ENCODE measurements at places on chromosomes 6 and 20.

GRCh38 chr6:17036065-17036393 lies 65.8 kb upstream of the STMND1 start:
- H3K27ac ChIP-seq: no peak overlapping the region
- no peak for DNase-seq
- H3K36me3 ChIP-seq: no peaks in the 10 kb centered on the region
- H3K4me3 ChIP-seq: no peak overlapping the region
- no peaks in the 10 kb centered on the region for H3K27me3 ChIP-seq

GRCh38 chr20:25081065-25081729 lies 744 bp downstream of the VSX1 start:
- H3K27me3 ChIP-seq: peaks cover 91% of the 10 kb centered on the region
- peaks cover 9% of the 10 kb centered on the region for H3K4me1 ChIP-seq
- H3K4me3 ChIP-seq: no peak overlapping the region
- no peak overlapping the region for H3K27ac ChIP-seq
- H3K36me3 ChIP-seq: no peaks in the 10 kb centered on the region
- peak; percentile 30 for DNase-seq

DNA sequence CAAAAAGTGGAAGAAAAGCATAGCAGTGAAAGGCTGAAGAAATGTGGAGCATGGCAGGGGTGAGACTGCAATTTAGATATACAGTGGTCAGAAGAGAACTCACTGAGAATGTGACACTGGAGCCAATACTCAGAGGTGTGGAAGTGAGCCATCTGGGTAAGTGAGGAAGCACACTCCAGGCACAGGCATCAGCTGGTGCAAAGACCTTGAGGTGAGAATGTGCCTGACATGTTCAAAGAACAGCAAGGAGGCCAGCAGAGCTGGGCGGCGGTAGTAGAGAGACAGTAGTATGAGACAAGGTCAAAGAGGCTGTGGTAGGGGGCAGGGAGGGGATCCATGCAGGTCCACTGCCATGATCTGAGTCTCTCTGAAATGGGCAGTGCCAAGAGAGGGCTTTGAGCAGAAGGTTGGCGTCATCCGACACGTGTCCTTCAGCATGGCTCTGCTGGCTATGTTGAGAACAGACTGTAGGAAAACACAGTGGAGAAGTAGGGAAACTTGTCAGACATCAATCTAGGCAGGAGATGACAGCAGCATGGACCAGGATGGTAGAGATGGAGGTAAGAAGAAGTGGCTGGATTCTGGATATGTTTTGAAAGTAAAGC lies 84.4 kb downstream of the PLCG1 start:
- no peak overlapping the region for H3K4me3 ChIP-seq
- peaks cover 33% of the 10 kb centered on the region for H3K4me1 ChIP-seq
- no peak for DNase-seq

DNA sequence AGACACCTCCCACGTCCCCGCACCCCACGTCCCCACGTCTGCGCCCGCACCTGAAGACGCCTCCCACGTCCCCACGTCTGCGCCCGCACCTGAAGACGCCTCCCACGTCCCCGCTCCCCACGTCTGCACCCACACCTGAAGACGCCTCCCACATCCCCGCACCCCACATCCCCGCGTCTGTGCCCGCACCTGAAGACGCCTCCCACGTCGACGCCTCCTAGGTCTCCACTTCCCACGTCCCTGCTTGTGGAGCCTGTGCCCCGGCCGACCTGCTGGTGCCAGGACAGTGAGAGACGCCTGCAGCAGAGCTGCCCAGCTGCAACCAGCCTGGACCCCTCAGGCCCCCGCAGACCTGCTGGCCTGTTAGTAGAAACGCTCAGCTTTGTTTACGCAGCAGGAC lies 22.6 kb downstream of the ANKRD60 start:
- peaks cover 8% of the 10 kb centered on the region for H3K4me1 ChIP-seq
- no peak overlapping the region for H3K27ac ChIP-seq
- no peaks in the 10 kb centered on the region for H3K36me3 ChIP-seq

DNA sequence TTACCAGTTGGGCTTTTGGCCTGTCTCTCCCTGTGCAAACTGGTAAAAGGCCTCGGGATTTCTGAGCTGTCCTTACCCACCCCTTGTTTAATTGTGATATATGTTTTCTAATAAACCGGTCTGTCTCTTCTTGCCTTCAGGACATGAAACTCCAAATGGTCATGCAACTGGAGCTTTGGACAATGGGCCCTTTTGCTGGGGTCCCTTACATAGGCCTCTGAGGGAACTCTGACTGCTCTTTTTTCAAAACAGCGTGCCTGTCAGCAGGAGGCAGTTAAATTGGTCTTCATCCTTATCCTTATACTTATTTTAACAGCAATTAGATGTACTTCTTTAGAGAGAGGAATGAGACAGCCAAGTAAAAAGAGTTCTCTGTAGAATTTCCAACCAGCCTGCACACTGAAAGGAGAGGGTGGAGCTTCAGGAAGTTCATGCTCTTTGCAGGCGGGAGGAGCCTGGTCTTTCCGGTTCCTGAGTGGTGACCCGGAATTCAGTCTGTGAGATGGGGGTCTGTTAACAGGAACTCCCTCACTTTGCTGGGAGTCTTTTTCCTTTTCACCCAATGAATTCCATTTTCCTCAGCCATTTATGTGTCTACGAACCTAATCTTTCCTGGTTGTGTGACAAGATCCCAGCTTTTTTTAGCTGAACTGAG lies 299.6 kb upstream of the GJE1 start:
- no peaks in the 10 kb centered on the region for H3K36me3 ChIP-seq
- no peaks in the 10 kb centered on the region for H3K4me1 ChIP-seq
- no peaks in the 10 kb centered on the region for H3K27me3 ChIP-seq
- no peak overlapping the region for H3K4me3 ChIP-seq
- DNase-seq: no peak

DNA sequence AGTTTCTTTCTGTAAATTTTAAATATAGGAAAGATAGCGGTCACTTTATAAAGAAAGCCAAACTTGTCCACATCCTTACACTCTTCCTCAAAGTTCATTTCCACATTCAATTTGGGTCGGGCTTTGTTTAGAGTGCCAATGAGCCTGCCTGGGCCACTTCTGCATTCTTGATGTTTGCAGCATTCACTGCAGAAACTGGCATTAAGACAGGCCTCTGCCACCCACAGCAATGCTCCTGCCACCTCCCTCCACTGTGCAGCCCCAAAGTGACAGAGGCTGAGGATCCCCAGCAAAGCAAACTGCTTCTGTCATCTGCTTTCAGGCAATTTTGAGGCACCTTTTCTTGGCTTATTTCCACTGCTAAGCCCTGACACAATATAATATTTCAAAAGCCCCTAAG lies 61.2 kb downstream of the TNFAIP3 start:
- no peaks in the 10 kb centered on the region for H3K36me3 ChIP-seq
- peaks cover 49% of the 10 kb centered on the region for H3K4me1 ChIP-seq
- H3K27ac ChIP-seq: no peak overlapping the region
- H3K27me3 ChIP-seq: no peaks in the 10 kb centered on the region
- no peak for DNase-seq
- H3K4me3 ChIP-seq: no peak overlapping the region

DNA sequence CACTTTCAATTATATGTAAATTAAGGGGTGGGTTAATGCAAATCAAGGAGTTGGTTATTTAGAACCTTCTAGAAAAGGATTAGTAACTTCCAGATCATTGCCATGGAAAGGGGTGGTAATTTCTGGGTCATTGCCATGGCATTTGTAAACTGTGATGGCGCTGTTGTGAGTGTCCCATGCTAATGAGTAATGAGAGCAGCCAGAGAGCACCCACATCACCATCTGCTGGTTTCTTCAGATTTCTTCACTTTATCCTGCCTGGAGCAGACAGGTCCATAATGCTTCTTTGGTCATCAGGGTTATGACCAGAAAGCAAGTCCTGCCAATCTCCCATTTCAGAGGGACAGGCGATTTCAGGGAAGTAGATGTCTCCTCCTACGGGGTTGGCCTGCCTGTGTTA lies 311.3 kb upstream of the CNR1 start:
- H3K27ac ChIP-seq: no peak overlapping the region
- H3K36me3 ChIP-seq: no peaks in the 10 kb centered on the region
- DNase-seq: peak; percentile 31
- H3K4me1 ChIP-seq: no peaks in the 10 kb centered on the region

GRCh38 chr6:32459781-32460424 lies 20.2 kb downstream of the HLA-DRA start:
- H3K4me3 ChIP-seq: peak overlapping the region; percentile 76
- H3K27me3 ChIP-seq: no peaks in the 10 kb centered on the region
- H3K4me1 ChIP-seq: no peaks in the 10 kb centered on the region
- no peak overlapping the region for H3K27ac ChIP-seq
- no peaks in the 10 kb centered on the region for H3K36me3 ChIP-seq
- peak; percentile 61 for DNase-seq

DNA sequence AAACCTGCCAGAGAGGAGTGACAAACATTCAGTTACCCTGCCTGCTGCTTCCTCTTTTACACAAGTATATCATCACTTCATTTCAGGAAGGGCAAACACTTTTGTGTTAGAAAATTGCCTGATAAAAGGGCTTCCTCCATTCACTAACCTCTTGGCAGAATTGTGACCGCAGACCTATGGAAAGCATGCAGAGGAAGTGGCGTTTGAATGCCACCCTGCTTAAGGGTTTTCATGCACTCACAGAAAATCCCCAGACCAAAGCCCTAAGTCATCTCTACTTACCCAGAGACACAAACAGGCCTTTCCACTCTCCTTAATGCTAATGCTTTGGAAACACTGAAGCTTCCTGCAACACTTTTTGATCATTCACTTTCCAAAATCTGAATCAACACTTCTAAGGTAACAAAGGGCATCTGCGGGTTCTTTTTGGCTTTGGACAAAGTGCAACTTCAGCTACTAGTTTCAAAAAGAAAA lies 22.1 kb upstream of the RALGAPA2 start:
- no peaks in the 10 kb centered on the region for H3K4me1 ChIP-seq
- DNase-seq: no peak
- no peaks in the 10 kb centered on the region for H3K27me3 ChIP-seq
- H3K36me3 ChIP-seq: no peaks in the 10 kb centered on the region
- H3K27ac ChIP-seq: no peak overlapping the region

DNA sequence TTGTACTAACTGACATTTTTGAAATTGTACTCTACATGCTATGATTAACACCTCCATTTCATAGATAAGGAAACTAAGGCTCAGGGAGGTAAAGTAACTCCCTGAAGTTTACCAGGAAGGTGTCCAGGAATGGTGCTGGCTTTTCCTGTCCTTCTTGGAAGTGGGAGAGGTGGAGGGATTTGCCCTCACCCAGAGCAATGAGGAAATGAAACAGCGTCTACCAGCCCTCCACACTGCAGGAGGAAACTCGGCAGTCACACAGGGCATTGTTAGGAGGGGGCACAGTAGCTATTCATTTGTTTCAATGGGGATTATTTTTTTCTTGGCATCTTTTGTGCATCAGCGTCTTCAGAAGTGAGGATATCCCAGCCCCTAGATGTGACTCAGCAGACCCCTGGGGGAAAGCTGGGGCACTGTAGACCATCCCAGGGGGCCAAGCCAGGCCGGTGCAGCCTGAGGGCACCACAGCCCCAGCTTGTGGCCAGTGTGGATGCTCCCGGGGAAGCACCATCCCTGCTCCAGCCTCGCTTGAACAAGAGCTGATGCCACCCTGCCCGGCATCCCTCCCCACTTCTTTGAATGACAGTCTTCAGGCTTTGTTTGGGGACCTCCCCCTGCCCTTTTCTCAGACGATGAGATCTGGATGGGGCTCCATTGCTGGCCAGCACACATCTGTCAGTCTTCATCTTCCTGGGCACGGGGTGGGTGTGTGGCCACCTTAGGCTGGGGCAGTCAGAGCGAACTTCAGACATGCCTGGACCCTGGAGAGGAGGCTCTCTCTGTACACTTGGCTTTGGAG lies 224.4 kb upstream of the PMEPA1 start:
- H3K27ac ChIP-seq: no peak overlapping the region
- no peaks in the 10 kb centered on the region for H3K27me3 ChIP-seq
- DNase-seq: no peak
- H3K4me1 ChIP-seq: no peaks in the 10 kb centered on the region
- H3K36me3 ChIP-seq: no peaks in the 10 kb centered on the region
- H3K4me3 ChIP-seq: no peak overlapping the region

DNA sequence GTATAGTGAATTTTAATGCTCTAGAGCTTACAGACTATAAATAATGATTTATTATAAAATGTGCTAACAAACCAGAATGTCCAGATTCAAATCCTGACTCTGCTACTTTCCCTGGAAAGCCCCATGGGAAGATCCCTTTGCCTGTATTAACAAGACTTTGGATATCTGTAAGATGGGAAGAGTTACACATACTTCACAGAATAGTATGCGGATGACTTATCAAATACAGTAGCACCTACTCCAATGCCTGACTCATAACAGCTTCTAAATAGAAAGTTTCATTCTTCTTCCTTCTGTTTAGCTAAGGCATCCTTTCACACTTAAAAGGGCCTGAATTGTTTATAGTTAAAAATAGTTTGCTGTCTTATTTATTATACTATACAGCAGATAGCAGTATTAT lies 166.3 kb downstream of the KCNQ5 start:
- peak; percentile 89 for DNase-seq
- H3K36me3 ChIP-seq: no peaks in the 10 kb centered on the region
- peaks cover 42% of the 10 kb centered on the region for H3K4me1 ChIP-seq
- no peak overlapping the region for H3K4me3 ChIP-seq
- H3K27ac ChIP-seq: peak overlapping the region; percentile 77
- H3K27me3 ChIP-seq: no peaks in the 10 kb centered on the region

DNA sequence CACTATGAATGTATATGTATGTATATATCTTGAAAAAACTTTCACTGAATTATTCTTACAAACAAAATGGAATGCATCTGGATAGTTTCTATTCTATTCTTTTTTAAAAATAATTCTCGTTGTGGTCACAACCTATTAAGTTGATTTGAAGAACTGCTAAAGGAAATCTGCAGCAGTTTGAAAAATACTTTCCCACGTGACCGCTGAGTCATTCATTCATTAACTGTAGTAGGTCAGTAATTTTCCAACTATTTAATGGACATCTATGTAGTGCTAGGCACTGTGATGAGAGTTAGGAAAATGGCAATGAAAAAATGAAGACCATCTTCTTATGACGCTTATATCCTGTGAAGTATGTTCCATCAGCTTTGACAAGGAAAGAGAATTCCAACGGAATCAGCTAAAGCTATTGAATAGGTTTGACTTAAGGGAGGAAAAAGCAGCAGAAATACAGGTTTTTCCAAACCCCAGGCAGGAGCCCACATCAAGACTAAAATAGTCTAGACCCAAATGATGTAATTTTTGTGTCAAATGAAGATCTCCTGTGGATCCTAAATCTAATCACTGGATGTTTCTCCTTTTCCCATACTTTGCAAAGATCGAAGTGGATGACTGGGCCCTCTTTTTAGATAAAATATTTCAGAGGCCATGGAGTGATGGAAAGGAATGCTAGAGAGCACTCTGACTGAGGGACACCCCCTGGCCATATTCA lies 4.1 kb upstream of the EFHC1 start:
- H3K4me3 ChIP-seq: no peak overlapping the region
- no peaks in the 10 kb centered on the region for H3K36me3 ChIP-seq
- peaks cover 43% of the 10 kb centered on the region for H3K4me1 ChIP-seq
- peak overlapping the region; percentile 95 for H3K27ac ChIP-seq

Measured in GM23248 (cell line).